ENCODE measurements at places on chromosomes 1 and 21.

GRCh38 chr1:222464841-222465210, 83.1 kb downstream of the HHIPL2 start:
- peak; percentile 46 for DNase-seq
- peak overlapping the region; percentile 83 for H3K4me3 ChIP-seq
- peaks cover 28% of the 10 kb centered on the region for H3K27me3 ChIP-seq
- peaks cover 10% of the 10 kb centered on the region for H3K4me1 ChIP-seq
- H3K27ac ChIP-seq = no peak overlapping the region

GRCh38 chr1:41618871-41619270, 134.4 kb upstream of the EDN2 start:
- H3K27me3 ChIP-seq = peaks cover 2% of the 10 kb centered on the region
- no peak overlapping the region for H3K4me3 ChIP-seq
- DNase-seq = no peak
- H3K4me1 ChIP-seq = no peaks in the 10 kb centered on the region

- H3K36me3 ChIP-seq = no peaks in the 10 kb centered on the region
- H3K4me1 ChIP-seq = no peaks in the 10 kb centered on the region
- peaks cover 38% of the 10 kb centered on the region for H3K27me3 ChIP-seq
- DNase-seq = peak; percentile 58
- H3K27ac ChIP-seq = no peak overlapping the region
- H3K4me3 ChIP-seq = no peak overlapping the region
Observed at GRCh38 chr1:17984583-17984982, 123.0 kb upstream of the IGSF21 start.

- H3K27me3 ChIP-seq = no peaks in the 10 kb centered on the region
- DNase-seq = no peak
- H3K36me3 ChIP-seq = peaks cover 32% of the 10 kb centered on the region
- peak overlapping the region; percentile 30 for H3K27ac ChIP-seq
Observed at GRCh38 chr1:241600496-241600901, 39.7 kb downstream of the CHML start.

GRCh38 chr1:98048244-98048643, 127.4 kb upstream of the DPYD start:
- DNase-seq = peak; percentile 79
- peaks cover 25% of the 10 kb centered on the region for H3K4me1 ChIP-seq
- H3K27me3 ChIP-seq = peaks cover 94% of the 10 kb centered on the region
- H3K4me3 ChIP-seq = peak overlapping the region; percentile 81
- no peaks in the 10 kb centered on the region for H3K36me3 ChIP-seq
- no peak overlapping the region for H3K27ac ChIP-seq

DNA sequence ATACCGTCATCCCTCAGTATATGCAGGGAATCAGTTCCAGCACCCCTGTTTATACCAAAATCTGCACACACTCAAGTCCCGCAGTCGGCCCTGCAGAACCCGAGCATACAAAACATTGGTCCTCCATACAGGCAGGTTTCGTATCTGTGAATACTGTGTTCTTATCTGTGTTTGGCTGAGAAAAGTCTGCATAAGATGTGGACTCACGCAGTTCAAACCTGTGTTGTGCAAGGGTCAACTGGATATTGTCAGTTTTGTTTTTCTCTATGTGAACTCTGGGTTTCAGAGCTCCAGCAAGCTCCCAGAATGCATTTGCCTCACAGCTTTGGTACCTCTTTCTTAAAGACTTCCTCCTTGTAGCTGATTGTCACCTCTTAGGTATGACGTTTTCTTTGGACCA, 100.6 kb downstream of the NR5A2 start:
- no peaks in the 10 kb centered on the region for H3K36me3 ChIP-seq
- H3K4me1 ChIP-seq = peaks cover 14% of the 10 kb centered on the region
- H3K27me3 ChIP-seq = no peaks in the 10 kb centered on the region
- DNase-seq = no peak
- no peak overlapping the region for H3K4me3 ChIP-seq

DNA sequence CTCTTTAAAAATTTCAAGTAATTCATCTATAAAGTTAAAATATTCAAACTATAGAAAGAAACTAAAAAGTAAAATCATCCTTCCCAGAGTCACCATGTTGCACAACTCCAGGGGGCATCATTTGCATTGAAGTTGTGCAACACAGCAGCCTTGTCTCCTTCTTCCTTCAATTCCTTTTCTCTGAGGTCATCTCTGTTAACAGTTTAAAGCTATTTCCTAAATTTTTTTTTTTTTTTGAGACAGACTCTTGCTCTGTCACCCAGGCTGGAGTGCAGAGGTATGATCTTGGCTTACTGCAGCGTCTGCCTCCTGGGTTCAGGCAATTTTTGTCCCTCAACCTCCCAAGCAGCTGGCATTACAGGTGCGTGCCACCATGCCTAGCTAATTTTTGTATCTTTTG, 7.1 kb downstream of the RHBG start:
- peaks cover 56% of the 10 kb centered on the region for H3K27me3 ChIP-seq
- H3K4me1 ChIP-seq = no peaks in the 10 kb centered on the region
- H3K27ac ChIP-seq = no peak overlapping the region
- no peaks in the 10 kb centered on the region for H3K36me3 ChIP-seq

DNA sequence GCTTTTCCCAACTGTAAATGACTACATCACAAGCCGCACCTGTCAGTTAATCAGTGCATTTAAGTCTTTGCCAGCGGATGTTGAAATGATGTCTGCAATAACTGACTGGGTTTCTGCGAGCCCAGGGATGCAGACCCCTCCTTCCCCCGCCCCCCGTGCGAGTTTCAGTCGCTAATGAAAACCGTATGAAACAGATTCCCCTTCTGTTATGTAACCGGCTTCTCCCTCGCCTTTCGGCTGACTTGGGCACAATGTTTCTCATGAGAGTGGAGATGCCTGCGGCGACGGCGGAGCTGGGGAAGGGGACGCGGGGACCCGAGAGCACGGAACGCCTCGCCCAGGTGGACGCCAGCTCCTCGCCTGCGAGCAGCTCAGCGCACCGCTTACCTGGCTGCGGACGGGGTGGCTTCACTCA, 753 bp downstream of the KCNJ6 start:
- no peak for DNase-seq
- peak overlapping the region; percentile 88 for H3K4me3 ChIP-seq

GRCh38 chr21:33492571-33492970, 1.1 kb upstream of the DNAJC28 start:
- peaks cover 12% of the 10 kb centered on the region for H3K4me1 ChIP-seq
- no peak overlapping the region for H3K27ac ChIP-seq
- H3K36me3 ChIP-seq = no peaks in the 10 kb centered on the region
- DNase-seq = no peak

GRCh38 chr1:39272027-39272797, 67.7 kb downstream of the MACF1 start:
- no peak overlapping the region for H3K4me3 ChIP-seq
- no peaks in the 10 kb centered on the region for H3K27me3 ChIP-seq
- H3K4me1 ChIP-seq = peaks cover 42% of the 10 kb centered on the region
- no peak for DNase-seq
- peak overlapping the region; percentile 20 for H3K27ac ChIP-seq

DNA sequence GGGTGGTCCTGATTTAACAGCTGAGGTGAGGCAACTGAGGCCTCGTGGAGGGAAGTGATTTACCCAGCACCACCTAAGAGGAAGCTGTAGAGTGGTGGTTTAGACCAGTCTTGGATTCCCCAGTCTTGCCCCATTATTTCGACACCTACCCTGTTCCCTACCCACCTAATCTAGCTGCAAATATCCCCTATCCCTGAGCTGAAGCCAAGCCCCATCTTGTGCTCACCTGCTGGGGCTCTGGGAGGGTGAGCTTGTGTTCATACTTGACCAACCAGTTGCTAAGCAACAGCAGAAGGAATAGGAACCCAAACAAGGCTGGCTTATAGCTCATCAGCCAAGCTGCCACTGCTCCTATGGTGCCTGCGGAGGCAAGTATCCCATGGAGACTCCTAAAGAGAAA, 2.0 kb downstream of the TEX46 start:
- no peaks in the 10 kb centered on the region for H3K36me3 ChIP-seq
- H3K27ac ChIP-seq = no peak overlapping the region
- no peaks in the 10 kb centered on the region for H3K27me3 ChIP-seq
- H3K4me1 ChIP-seq = peaks cover 12% of the 10 kb centered on the region

- no peak overlapping the region for H3K4me3 ChIP-seq
- DNase-seq = no peak
- H3K27ac ChIP-seq = no peak overlapping the region
- peaks cover 12% of the 10 kb centered on the region for H3K4me1 ChIP-seq
- H3K27me3 ChIP-seq = peaks cover 36% of the 10 kb centered on the region
- no peaks in the 10 kb centered on the region for H3K36me3 ChIP-seq
Observed at GRCh38 chr1:47182676-47183235, 7.1 kb downstream of the PDZK1IP1 start.

All from neural crest cell (in vitro differentiated cells).